ENCODE measurements at places on chromosomes 2 and 18.

GRCh38 chr2:68512326-68512725 is 44.9 kb downstream of the APLF start:
- no peak for DNase-seq

- no peak for DNase-seq
Measured at GRCh38 chr2:121400201-121400600, 115.2 kb upstream of the TFCP2L1 start.

DNA sequence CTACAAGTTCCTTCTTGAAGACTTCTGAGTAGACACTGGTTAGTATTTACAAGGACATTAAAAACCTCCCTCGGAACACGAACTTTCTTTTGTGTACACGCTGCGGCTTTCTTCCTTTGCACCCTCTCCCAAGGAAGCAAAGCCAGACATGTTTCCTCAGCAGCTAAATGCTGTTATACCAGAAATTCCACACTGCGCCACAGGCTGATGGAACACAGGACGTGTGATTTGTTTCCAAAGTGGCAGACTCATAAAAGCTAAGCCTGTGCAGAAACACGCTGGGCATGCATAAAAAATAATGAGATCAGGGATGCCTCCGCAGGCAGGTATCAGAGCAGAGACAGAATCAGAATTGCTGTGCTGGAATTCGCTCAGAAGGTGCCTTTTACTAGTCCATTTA is 73.0 kb upstream of the RGPD5 start:
- DNase-seq: no peak

- no peak for DNase-seq
Measured at GRCh38 chr2:27904405-27904665, 13.8 kb downstream of the BABAM2 start.

DNA sequence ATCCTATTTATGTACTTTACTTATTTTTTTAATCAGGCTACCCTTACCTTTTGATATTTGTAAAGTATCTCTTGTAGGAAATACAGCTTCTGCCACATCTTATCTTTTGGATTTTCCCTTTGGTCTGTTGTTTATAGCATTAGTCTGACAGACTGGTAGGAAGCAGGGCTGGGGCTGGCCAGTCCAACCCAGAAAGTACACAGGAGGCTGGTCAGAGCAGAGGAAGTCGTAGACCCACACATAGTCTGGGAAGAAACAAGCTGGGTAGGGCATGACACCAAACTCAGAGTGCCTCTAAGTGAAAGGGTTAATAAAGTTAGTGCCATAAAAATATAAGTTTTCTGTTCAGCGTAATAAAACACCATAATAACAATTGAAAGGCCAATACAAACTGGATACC is 51.7 kb downstream of the BOLA3 start:
- DNase-seq: no peak

GRCh38 chr2:187377340-187377739 is 70.7 kb downstream of the CALCRL start:
- DNase-seq: no peak

- DNase-seq: no peak
Measured at GRCh38 chr18:47758000-47758399, 172.5 kb downstream of the SMAD2 start.

DNA sequence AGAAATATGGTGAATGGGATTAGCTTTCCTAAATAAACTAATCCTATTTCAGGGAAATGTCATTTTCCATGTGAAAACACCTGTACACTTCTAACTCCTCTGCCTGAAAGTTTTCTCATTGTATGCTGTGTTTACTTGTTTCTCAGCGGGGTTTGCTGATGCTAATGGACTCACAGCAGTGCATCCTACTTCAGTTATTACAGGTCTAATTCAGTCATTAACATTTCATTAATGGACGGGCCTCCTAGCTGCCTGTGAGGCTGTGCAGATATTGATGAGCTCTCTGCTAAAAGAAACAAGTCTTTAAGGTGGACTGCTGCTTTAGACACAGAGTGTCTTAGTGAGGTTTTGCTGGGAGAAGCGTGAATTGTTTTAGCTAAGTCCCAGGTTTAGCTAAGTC is 1342.0 kb upstream of the ZEB2 start:
- no peak for DNase-seq

- DNase-seq: no peak
Measured at GRCh38 chr2:23525137-23525765, 140.3 kb downstream of the KLHL29 start.

Measured in activated naive CD8-positive, alpha-beta T cell treated with anti-CD3 and anti-CD28 coated beads, Interleukin-2, amount 10 ng/mL, durations not matched to agents 7 days and 5 days (primary cell).